ENCODE measurements at places on chromosomes 6 and 20.

- DNase-seq: peak; percentile 4
These were observed 1211.1 kb upstream of the GJE1 start for GRCh38 chr6:140921366-140922226.

DNA sequence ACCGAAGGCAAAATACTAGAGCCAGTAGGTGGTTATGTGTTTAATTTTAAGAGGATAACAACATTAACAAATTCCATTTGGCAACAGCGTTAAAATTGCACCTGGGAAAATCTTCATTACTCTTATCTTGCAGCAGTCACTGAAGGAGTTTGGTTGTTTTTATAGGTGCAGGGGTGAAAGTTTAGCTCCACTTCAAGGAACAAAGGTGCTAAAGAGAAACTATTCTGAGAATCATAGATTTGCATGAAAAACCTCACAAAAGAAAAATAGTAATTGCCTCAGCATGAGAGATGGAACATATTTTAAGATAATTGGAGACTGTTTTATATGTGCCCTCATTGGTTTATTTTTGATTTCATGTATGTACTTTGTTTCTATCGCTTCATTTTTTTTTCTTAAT, 444.4 kb downstream of the UTRN start:
- no peak for DNase-seq

DNA sequence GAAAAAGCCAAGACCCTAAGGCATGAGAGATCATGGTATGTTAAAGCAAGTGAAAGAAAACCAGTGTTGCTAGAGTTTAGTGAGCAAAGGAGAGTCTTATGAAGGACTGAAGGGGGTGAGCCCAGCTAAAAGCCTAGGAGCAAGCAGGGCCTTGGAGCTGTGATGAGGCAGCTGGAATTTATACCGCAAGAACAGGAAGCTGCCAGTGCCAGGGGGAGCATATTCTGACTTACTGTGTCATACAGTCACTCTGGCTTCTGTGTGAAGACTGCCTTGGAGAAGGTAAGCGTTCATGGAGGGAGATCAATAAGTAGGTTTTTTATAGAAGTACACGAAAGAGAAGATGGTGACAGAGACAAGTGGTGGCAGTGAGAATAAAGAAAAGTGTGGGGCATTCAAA, 308.9 kb upstream of the THEMIS start:
- no peak for DNase-seq

DNA sequence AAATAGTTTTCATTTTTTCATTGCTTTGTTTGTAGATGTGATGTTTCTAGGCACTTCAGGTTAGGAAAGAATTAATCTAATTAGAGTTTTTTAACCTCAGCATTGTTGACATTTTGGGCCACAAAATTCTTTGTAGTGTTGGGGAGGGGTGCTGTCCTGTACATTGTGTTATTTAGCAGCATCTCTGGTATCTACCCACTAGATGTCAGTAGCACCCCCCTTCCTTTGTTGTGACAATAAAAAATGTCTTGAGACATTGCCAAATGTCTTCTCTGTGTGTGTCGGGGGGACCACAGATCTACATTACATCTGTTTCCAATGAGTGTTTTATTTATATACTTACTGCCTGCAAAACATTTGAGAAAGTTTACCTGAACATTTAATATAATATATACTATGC, 45.6 kb downstream of the EYA4 start:
- no peak for DNase-seq

DNA sequence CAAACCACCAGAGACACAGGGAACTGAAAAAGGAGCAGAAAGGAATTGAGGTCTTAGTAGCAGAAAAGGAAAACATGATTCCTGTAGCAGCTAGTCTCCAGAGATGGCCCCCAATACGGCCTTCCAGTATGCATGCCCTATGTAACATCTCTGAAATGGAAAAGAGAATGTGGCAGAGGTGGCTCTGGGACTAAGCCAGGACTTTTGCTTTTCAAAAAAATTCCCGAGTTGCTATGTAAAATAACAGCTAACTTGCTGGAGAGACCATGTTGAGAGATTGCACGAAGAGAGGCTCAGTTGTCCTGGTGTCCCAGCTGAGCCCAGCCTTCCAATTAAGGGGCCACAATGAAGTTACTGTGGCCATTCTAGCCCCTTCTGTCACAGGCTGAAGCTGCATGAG, 27.7 kb downstream of the IL20RA start:
- DNase-seq: no peak

GRCh38 chr6:167552961-167553735, 228.3 kb downstream of the TTLL2 start:
- no peak for DNase-seq

GRCh38 chr6:145699462-145699861, 35.9 kb downstream of the EPM2A start:
- DNase-seq: no peak

GRCh38 chr20:20785226-20785625, 72.8 kb upstream of the RALGAPA2 start:
- no peak for DNase-seq

- DNase-seq: no peak
These were observed 56.2 kb downstream of the RAB44 start for GRCh38 chr6:36753671-36754405.

- no peak for DNase-seq
These were observed 131.2 kb upstream of the CDYL start for GRCh38 chr6:4644996-4645395.

GRCh38 chr6:19934996-19935591, 97.9 kb downstream of the ID4 start:
- DNase-seq: no peak

DNA sequence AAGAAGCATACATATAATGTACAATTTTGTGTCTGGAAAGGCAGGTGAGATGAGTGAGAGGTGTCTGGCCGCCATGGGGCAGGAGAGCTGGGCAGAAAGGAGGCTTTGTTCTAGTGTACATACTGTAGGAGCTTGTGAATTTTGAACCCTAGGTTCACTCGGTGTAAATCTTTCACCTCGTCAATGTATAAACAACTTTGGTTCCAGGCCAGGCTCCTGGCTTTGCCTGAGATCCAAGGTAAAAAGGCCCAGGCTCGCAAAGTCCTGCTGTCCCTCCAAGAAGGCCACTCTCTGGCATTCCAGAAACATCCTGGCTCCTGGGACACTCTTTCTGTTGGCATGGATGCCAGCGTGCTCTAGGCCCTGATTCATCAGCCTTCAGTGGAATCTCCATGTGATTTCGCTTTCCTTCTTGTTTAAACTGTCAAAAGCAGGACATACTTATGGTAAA, 7.1 kb upstream of the SLC22A7 start:
- DNase-seq: no peak

DNA sequence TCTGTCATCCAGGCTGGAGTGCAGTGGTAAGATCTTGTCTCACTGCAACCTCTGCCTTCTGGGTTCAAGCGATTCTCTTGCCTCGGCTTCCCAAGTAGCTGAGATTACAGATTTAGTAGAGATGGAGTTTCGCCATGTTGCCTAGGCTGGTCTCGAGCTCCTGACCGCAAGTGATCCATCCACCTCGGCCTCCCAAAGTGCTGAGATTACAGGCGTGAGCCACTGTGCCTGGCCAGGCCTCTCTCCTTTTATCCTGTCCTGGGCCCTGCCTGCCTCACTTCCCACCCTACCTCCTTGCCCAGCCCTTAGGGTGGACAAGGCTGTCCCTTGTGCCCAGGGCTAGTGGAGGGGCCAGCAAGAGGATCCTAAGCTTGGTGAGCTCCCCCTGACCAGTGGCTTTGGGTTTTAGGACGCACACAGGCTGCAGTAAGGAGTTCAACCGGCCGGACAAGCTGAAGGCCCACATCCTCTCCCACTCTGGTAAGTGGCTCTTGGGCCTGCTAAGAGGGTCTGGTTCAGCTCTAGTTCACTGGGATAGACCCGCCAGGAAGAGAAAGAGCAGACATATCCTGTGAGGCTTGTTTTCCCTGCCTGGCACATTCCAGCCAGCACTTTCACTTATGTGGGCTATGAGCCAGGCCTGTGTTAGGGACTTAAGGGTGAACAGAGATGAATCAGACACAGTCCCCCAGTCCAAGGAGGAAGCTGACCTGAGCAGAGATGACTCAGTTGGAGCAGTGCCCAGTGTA, 21.9 kb upstream of the CHMP4B start:
- no peak for DNase-seq

GRCh38 chr6:168089186-168090063, 10.4 kb upstream of the FRMD1 start:
- no peak for DNase-seq

DNA sequence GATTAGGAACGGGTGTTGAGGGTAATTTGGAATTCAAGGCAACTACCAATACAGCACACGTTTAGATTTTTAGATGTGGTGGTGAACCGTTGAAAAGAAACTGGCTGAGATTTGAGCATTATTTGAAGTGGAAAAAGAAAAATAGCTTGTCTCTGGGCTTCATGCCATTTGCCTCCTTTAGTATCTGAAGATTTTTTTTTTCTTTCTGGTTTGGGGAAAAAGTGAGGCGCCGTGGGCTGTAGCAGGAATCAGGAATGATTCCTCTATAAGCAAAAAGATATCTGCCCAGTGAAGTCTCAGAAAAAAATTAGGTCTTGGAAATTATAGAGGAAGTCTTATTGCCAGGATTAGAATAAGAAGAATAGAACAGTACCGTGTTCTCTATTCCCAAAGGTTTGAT, 88.5 kb downstream of the RPS12 start:
- no peak for DNase-seq

DNA sequence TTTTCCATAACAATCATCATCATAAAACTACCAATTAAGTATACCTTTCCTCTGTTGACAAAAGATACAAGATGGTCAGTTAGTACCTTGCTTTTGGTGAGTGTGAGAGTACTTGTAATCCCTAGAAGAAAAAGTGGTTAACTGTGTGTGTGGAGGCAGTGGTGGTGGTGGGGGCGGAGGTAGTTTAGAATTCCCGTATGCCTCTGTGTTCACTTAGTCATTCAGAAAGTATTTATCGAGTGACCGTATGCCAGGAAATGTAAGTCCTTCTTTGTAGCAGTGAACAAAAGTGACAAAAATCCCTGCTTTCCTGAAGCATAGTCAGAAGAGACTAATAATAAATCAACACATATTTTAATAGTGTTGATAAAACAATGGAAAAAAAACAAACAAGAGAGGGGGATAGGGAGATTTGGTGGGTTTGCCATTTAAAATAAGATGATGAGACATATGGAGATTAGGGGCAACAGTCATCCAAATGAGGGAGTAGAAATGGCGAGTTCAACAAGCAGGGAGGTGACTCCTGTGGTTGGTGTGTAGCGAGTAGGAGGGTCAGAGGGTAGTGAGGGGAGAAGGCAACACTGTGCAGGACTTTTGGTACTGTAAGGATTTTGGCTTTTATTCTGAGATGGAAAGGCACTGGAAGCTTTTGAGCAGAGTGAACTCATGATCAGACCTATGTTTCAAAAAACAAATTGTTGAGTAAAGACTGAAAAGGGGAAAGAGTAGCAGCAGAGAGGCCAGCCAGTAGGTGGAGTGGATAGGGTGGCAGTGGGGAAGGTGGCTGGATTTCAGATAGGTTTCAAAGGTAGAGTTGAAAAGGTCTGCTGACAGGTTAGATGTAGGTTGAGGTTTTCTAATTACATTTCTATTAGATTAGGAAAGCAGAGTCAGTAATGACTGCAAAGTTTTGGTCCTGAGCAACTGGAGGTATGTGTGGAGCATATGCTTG, 40.3 kb upstream of the SIM1 start:
- no peak for DNase-seq

DNA sequence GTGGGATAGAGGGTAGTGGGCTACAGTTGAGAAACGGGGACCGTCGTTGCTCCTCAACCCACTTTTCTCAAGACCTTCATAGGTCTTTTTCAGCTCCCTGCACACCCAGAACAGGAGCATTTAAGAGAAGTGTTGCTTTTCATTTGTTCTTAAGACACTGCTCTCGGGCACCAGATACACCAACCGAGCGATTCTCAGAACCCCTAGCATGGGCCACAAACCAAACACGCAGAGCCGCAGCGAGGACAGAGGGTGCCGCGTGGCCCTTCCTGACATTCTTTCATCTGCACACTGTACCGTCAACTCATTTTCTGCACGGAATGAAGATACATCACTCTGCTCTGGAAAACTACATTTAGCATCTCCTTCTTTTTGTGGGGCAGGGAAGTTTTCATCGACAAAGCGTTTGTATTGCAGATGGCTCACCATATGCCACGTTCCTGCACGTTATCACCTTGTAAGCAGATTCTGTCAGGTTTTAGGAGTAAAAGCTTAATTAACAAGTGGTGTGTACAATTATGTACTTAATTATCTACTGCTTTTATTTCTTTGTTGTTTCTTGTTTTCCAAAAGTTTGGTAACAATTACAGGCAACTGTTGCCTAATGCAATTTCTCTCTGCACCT, 70.4 kb upstream of the MLN start:
- no peak for DNase-seq

- no peak for DNase-seq
These were observed 83.6 kb downstream of the MRPL14 start for GRCh38 chr6:44043479-44044153.

GRCh38 chr6:6402591-6402990, 82.1 kb upstream of the F13A1 start:
- DNase-seq: no peak

- DNase-seq: no peak
These were observed 18.1 kb downstream of the BPI start for GRCh38 chr20:38321959-38322598.

- DNase-seq: peak; percentile 86
These were observed at the start of gene ARID1B for GRCh38 chr6:156776840-156777576. TSS of gene ARID1B (plus strand) at chr6:156777378. CDS start at chr6:156777681, 303 bp downstream.

DNA sequence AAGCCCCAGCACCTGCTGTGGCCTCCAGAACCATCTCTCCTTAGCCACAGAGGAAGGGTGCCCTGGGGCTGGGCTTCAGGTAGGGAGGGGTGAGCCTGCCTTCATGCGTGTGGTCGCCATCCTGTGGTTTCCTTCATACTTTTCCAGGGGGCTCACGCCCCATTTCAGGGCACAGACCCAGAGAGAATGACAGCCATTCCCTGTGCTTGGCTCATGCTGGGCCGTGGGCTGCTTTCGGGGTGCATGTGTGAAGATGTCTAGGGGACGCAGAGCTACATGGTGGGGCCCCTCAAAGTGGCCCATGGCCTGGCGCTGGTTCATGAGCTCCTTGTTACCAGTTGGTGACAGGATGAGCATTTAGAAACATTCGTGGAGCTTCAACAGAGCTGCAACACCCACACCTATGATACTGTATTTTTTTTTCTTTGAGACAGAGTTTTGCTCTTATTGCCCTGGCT, 190.3 kb upstream of the SLC24A3 start:
- no peak for DNase-seq

DNA sequence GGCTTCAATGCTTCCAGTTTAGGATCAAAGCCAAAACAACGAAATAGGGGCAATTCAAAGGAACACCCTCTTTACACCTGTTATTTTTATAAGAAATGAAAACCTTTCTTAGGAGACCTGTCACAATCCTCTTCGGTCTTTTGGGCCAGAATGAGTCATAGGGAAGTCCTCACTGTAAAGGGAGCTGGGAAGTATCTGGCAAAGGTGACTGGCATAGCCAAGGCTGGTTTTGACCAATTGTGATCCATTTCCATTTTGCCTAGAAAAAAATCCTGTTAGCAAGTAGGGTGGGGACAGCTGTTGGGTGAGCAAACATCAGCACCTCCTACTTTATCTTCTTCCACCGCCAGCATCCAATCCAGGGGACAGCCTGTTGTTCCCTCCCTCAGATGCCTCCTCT, 343.2 kb upstream of the SULF2 start:
- no peak for DNase-seq

GRCh38 chr6:105135056-105135455, 44.8 kb downstream of the POPDC3 start:
- no peak for DNase-seq

All from CD4-positive, alpha-beta T cell treated with Interleukin-10 for 1 hour (primary cell).